ENCODE measurements at places on chromosomes 4 and X.

DNA sequence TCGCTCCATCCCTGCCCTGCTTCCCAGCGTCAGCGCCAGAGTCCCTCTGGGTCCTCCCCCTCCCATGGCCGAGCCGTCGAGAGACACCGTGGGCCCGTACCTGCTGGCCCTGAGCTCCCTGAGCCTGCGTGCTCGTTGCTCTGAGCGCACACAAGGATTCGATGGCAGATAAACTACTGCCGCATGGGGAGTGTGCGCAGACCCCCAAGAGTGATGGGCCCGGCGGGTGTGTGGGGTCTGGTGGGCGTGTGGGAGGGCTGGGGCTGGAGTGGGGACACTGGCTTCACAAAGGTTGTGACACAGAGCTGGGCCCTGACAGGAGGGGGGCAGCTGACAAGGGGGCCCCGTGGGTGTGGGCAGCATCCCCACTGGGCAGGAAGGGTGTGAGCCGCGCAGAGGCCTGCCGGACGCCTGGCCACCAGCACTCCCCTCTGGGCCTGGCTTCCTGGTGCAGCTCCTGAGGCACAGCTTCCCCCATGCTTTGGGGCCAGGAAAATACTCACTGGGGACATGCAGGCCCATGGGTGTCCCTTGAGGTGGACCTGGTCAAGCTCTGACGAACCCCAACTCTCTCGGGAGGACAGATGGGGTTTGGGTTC is 4.8 kb upstream of the RGS12 start:
- no peak for DNase-seq

DNA sequence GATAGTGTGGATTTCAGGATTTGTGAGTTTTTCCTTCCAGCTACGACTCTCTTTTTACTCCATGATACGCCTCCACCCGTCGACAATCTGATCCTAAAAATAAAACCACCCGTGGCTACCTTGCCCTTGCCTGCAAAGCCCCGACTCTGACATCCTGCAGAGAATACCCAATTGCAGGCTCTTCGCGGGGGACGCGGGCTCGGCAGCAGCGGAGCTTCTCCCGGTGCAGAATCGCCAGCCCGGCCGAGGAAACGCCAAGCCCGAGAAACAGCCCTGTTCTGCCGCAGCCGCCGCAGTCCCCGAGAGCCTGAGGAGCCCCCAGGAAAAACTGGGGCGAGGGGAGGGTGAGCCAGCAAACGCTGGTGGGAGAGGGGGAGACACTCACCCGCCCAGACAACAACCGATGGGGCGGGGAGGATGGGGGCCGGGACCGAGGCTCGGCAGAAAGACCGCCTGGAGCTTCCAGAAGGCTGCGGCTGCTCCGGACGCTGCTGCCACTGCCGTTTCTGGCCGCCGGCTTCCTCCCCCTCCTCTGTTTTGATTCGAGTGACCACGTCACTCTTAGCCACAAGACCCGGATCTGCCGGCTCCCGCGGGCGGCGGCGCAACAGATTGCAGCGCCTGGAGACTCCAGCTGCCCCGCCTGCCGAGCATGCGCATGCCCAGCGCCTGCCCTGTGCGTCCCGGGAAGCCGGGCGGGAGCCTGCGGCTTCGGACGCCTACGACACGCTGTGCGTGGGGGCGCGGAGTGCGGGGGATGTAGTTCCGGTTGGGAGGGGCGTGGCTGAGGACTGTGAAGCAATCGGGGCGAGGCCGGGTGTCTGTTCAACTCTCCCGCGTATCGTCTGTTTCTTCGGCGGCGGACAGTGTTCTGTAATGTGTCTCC is at the start of gene SMIM14:
SMIM14 (minus strand) TSS at position 512 of the 886 bp plus-strand sequence. CDS start 33,720 bp downstream, outside the sequence.
- DNase-seq, result peak; percentile 99

DNA sequence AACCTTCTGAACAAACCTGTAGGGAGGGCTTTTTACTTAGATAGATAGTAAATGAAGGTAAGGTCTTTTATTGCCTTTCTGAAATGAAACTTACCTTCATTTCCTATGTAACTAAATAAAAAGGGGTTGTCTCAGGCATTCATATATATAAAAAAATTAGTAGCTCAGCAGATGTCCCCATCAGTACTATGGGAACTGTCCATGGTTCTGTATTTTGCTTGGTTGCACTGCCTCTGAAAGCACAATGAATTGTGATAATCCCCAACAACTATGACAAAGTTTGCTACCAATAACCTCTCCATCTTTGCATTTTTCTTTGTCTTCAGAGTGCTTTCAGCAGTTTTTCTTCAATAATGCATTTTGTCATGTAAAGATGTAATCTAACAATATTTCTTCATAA is 222.4 kb downstream of the SLIT2 start:
- no peak for DNase-seq

DNA sequence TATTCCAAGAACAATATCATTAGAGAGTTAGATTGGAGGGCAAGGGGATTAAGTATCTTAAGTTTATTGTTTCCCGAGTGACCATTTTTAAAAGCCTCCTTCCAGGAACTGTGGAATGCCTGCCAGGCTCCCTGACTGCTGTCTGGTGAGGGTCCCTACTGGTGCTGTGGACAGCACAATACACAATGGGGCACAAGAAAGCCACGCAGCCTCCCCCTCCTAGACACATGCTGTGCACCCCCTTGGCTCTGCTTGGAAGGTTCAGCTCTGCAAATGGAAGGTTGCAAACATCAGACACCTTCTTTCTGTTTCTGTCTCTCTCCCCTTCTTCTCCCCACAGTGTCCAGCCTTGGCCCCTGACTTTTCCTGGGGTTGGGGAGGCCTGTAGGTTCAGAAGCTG is 153.2 kb downstream of the SHROOM3 start:
- no peak for DNase-seq

DNA sequence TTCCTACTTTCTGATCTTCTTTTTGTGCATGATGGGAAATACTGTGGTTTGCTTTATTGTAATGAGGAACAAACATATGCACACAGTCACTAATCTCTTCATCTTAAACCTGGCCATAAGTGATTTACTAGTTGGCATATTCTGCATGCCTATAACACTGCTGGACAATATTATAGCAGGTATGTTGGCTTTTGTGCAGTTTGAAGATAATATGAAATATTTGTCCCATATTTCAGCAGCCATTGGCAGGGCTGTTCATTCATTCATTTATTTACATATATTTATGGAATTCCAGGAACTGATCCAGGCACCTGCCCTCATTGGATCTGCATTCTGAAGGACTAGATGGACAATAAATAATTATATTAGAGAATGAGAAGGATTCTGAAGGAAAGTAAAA is 96.9 kb downstream of the NPFFR2 start:
- DNase-seq, result no peak

DNA sequence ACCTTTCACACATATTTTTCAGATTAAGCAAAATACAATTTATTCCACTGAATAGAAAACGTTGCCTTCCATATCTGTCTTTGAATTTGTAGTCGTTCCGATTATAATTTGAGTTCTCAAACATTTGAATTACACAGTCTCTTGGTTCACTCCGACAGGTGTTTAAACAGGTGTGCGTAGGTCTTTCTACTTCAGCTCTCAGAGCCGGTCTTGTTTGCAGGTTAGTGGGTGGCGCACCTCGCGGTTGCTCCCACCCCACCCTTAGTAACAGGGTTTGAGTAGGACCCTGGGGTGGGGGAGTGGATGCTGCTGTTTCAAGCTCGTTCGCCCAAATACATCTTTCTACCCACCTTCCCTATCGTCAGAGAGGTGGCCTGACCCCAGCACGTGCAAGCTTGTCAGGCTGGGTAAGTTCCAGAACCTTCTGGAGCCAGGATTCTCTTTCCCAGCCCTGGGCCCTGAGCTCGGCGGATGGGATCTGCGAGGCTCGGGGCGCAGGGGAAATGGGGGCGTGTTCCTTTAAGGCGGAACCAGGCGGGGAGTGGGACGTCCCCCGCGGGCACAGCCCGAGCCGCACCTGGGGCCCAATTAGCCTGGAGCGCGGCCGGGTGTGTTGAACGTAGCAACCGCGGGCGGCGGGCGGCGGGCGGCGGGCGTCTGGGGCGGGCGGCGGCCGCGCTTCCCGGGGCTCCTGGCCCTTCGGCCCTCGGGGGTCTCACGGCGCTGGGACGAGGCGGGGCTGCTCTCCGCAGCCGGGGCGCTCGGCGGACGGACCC is at the start of gene FAM149A:
FAM149A (plus strand) TSS at position 591 of the 776 bp plus-strand sequence.
- peak; percentile 90 for DNase-seq
